Fibroblast of skin of right biceps (primary cell): ENCODE measurements at places on chromosomes 3 and 15.

DNA sequence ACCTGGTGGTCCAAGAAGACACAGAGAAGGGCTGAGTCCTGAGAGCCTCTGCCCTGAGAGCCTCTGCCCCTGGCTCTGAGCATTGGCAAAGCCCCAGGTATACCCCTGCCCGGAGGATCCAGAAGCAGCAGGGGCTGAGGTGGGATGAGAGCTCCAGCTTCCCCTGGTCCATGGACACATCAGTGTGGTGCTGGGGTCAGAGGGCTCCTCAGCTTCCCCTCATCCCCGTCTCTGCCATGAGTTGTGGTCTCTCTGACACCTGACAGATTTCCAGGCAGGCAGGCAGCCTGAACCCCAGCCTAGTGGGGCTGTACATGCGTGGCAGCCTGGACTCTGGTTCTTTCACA lies 3.5 kb upstream of the KLF15 start:
- DNase-seq = no peak

DNA sequence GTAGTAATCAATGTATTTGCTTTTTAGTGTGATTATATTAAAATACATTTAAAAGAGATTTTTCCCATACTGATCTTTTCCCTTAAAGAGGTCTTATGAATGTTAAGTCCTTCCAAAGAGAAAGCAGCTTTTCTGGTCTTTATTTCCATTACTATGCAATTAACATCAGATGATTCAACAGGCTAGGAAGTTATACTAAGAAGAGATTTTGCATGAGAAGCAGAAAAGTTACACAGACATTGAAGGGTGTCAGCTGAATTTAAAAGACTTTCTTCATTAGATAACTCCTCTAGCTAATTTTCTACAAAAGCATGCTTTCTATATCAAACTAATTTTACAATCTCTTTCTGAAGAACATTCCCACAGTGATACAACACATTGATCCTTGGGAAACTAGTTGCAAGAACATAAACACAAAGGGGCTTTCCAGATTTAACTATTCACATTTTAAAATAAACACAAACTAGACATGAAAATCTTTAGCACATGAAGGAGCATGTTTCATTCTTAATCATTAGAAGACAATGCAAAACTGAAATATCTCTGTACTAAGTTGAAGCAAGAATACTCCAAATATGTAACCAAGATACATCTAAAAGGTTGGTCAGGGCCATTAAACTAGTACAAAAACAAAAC lies 965.8 kb downstream of the ROBO1 start:
- no peak for DNase-seq

DNA sequence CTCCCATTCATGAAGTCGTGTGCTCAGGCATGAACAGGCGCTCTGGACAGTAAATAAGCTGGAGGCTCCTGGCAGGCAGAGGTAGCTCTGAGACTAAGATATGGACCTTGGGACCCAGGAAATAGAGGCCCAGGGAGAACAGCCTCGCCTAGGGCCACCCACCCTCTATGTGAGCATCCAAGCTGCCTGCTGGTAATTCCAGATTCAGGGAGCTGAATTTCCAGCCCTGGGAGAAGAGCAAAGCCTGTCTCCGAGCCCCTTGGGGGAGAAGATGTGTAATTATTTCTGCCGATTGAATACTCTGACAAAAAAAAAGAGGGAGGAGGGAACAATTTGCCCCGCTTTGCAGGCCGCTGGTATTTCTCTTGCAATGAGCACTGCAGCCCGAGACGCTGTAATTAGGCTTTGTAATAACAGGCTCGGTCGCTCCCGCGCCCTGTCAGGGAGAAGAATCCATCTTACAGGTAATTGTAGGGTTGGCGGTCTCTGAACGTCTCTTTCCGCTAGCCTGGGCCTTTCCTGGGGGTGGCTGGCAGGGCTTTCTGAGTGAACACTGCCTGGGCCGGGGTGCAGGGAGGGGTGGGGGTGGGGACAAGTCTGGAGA lies 131.5 kb downstream of the WNT7A start:
- DNase-seq = no peak

GRCh38 chr15:70835841-70836240 lies 18.1 kb downstream of the LARP6 start:
- DNase-seq = no peak

GRCh38 chr3:175240921-175241320 lies 381.8 kb downstream of the NAALADL2 start:
- no peak for DNase-seq

DNA sequence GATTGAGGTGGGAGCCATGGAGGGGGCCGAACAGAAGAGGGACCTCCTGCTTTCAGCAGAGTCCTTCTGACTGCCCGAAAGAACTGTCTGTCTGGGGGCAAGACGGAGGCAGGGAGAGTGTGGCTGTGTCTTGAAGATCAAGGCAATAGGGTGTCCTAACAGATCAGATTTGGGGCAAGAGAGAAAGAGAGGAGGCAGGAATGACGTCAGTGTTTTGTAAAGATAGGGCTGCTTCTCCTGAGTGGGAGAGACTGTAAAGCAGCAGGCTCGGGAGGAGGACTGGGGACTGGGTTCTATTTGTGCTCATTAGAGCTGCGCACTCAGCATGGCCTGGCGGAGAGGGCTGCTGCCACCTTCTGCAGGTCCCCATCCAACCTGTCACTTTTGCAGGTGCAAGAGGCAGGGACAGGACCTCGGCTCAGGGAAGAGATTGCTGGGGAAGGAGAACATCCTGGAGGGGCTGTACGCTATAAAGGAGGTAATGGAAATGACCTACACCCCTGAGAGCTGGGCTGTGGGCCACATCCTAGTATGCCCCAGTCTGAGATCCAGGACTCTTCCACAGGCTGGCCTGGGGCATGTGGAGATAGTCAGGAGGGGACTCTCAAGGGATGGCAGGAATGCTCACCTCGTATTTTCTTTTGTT lies 29.0 kb upstream of the FGD5 start:
- no peak for DNase-seq

DNA sequence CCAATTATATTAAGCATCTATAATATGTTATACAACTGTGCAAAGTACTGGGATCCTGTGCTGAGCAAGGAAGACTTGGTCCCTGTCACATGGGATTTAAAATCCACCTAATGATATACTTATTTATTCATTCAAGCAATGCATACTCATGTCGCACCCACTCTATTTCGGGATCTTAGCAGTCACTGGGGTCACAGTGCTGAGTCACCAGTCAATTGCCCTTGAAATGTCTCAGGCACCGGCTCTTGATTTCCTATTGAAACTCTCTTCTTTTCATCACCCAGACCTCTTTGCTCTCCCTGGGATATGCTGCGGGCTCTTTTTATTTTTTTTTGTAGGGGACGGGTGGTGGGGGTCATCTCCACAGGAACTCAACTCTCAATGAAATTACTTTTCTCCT lies 194.5 kb upstream of the GAP43 start:
- DNase-seq = peak; percentile 12

DNA sequence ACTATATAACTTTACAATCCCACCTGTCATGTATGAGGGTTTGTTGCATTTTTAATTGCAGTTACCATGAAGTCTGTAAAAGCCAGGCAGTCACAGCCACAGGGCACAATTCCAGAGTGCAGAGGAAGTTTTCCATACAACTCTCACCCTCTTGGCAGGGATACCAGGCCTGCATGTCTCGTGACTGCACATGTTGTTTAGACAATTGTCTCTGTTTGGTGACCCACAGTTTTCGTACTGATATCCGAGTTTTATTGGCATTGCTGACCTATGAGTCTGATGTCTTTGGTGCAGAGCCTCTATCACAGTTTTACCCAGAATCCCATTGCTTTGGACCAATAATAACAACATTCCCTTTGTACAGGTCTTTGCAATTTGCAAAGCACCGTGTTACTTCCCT lies 24.9 kb upstream of the MYZAP start:
- DNase-seq = no peak

DNA sequence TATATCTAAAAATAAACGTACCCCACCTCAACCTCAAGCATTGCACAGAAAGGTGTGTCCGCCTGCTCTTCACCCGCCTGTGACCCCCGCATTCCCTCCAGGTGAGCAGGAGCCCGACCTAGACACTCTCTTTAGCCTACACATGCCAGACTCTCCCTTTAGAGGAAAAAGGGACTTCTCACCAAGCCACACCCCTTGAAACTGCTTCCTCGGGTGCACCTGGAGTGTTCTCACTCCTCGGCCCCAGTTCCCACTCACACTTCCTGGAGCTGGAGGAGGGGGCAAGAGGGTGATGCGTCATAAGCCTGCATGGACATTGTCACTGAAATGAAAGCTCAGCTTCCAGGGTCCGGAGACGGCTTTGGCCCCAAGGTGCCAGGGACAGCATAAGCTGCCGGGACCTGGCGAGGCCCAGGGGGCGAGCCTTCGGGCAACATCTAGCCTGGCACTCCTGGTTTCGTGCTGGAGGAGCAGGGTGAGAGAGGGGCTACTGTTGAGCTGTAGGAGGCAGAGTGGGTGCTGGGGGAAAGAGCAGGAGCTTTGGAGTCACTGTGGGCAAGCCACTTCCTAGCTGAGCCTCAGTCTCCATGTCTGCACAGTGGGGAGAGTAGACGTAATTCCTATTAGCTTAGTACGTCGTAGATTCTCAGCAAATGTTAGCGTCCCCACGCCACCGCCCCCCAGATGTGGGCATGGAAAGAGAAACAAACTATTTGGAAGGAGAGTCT lies 9.8 kb upstream of the MUC4 start:
- no peak for DNase-seq

- peak; percentile 89 for DNase-seq
Observed at GRCh38 chr3:12194209-12194608, 35.5 kb upstream of the TIMP4 start.

- peak; percentile 94 for DNase-seq
Observed at GRCh38 chr3:40079203-40079846, 230.2 kb upstream of the EIF1B start.

DNA sequence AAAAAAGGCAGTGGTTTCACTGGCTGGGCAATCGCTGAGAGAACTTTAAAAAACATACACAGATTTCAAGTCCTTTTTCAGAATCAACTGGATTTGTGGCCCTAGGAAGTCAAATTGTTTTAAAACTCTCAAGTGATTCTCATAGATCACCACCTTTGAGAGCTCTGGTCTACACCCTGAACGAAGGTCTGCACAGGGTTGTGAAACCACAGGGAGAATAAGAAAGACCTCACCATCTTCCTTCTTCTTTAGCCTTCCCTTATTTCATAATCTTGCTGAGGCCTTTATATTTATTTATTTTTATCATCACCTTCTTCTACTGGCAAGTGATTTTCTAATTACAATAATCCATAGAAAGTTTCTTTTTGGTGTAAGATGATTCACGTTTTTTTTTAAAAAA lies 58.1 kb downstream of the FOXP1 start:
- no peak for DNase-seq

- DNase-seq = peak; percentile 82
Observed at GRCh38 chr3:27423463-27423862, 54.3 kb upstream of the NEK10 start.

DNA sequence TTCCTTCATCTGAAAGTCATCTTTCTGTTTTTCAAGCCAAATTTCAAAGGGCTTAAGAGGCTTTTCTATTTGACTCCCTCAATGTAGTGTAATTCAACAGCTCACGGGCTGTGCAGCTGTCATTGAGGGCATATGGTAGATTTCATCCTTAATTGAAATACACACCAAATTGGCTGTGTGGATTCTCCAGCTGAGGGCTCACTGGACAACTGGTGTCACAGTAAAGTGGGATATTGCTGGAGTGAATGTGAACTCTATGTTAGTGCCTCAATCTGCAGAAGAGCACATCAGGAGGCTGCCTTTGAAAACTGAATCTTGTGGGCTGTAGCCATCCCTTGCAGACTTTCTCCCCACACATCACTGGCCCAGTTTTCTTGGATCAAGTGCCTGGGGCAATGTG lies 120.1 kb downstream of the GALK2 start:
- no peak for DNase-seq

DNA sequence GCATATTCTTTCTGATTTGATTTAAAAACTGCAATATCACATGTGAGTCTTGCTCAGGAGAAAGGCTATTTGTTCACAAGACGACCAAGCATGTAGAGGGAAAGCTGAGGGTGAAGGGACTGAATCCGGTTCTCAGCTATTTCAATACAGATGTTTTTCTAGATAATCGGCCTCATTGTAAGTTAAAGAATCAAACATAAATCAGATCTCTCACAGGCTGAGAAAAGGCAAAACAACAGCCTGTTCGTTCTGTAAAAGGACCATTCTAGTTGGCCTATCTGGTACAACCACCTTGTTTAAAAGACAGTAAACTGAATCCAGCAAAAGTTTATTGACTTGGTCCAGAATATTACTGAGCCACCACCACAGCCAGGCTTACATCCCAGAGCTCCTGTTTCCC lies 1045.7 kb upstream of the CFAP20DC start:
- DNase-seq = no peak

DNA sequence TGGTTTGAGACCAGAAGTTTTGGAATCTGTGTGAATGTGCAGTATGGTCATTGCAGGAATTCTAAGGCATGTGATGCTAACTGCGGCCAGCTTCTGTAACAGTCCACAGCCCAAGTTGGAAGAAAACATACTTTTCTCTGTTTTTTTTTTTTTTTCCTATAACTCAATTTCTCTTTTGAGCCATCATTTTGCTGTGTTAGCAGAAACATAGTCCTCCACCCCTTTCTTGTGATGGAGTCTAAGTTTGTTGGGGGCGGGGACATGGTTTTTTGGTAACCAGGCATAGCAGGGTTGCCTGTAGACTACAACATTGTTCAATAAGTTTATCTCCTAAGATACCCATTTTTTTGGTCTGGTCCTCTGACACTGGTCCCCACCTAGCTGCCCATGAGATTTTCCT lies 223.2 kb upstream of the ONECUT1 start:
- no peak for DNase-seq

DNA sequence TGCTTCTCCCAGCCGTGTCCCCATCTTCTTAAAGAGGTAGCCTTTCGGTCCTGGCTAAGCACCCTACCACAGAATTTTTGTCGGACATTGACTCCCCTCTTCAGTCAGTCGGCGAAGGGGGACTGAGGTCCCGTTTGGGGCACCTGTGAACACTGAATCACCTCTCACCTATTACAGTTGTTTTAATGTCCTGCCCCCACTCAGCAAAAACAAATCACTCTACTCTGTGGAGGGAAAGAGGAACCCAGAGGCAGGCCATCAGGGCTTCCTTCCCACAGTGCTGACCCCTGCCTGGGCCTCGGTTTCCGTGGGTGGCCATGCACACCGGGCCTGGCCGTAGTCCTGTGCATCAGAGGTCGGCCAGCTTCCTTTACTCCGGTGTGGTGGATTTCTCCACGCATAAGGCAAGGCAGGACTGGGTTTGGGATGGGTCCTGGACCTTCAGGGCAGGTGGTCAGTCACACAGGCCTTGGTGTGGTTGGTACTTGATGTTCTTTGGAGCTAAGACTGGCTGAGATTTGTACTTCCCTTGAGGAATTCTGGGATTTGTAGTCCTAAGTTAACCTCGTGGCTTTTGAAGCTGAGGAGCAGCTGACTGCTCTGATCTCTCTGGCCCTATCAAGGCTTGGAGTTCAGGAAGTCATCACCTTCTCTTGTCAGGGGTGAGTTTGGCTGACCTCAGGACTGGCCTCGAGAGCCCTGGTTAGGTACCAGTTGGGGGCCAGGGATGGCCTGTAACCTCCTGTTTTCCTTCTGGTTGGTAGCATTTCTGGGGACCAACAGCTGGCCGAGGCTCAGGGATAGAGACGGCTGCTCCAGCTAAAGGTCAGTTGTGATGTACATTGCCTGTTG lies 627 bp upstream of the FAM131A start:
- DNase-seq = peak; percentile 58
